ENCODE measurements at places on chromosomes 5 and 9. TPM values are rescaled to one million over a fixed set of nuclear protein-coding genes. Genes with fewer than 3 reads are reported as not detected.

FSD1L gene
- 2.7 TPM for total RNA-seq

LCN9 gene
- not detected for total RNA-seq

LHX6 gene
- 2.4 TPM for total RNA-seq

ANKRD18A gene
- total RNA-seq: not detected

UGT3A2 gene
- 1.9 TPM for total RNA-seq

PGM5 gene
- 5.7 TPM for total RNA-seq

ZNF608 gene
- total RNA-seq: 10.9 TPM

GABBR2 gene
- 0.29 TPM for total RNA-seq

SUSD3 gene
- total RNA-seq: 1.3 TPM

All from SK-MEL-5 (cell line).